ENCODE measurements at places on chromosomes 6 and 20.

GRCh38 chr20:17872434-17872833 is 96.2 kb downstream of the SNX5 start:
- no peak for DNase-seq

DNA sequence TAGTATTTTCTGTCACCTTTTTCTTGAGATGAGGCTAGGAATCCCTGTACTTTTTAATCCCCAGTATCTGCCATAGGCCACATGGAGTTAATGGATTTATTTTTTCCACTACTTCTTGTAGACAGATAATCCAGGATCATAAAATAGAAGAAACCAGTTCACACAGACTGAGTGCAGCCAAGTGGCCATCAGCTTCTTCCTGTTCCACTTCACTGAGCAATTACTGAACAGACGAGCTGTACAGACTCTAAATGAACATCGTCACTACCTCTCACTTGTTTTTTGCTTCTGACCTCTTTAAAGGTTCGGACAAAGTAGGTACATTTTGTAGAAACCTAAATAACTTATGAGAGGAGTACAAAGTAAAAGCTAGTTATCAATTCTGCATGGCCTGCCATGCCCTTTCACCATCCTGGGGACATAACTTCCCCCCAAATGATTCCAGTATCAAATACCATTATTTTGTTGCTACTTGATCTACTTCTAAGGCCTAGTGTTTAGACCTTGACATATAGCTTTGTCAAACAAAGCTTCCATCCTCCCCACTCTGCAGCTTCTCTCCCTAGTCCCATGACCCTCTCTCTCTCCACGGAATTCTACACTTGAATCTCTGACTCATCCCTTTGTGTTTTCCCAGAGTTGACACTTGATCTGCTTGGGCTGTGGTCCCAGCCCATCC is 34.4 kb upstream of the ARHGAP18 start:
- no peak for DNase-seq

- no peak for DNase-seq
Observed at GRCh38 chr20:1952737-1953530, 40.9 kb downstream of the PDYN start.

GRCh38 chr20:46546298-46546697 is 4.2 kb downstream of the OCSTAMP start:
- no peak for DNase-seq

- DNase-seq, result no peak
Observed at GRCh38 chr6:11217360-11218101, 14.9 kb downstream of the NEDD9 start.

DNA sequence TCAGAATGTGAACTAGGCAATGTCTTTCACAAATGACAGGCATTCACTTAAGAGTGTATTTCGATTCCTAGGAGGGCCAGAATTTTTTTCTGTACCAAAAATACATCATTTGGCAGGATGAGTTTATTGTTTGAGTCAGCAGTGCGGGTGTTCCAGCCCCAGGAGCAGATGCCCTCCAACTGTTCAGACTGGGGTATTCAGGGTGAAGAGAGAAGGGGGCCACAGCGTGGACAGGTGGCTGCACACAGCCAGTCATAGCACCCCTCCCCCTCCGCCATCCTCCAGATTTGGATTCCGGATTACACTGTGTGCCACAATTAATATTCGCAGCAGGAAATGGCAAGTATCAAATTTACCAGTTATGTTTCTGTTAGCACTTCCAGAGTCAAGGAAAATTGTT is 38.6 kb downstream of the RIPOR2 start:
- DNase-seq, result no peak

- DNase-seq, result no peak
Observed at GRCh38 chr20:58746620-58747019, 54.0 kb downstream of the NPEPL1 start.

DNA sequence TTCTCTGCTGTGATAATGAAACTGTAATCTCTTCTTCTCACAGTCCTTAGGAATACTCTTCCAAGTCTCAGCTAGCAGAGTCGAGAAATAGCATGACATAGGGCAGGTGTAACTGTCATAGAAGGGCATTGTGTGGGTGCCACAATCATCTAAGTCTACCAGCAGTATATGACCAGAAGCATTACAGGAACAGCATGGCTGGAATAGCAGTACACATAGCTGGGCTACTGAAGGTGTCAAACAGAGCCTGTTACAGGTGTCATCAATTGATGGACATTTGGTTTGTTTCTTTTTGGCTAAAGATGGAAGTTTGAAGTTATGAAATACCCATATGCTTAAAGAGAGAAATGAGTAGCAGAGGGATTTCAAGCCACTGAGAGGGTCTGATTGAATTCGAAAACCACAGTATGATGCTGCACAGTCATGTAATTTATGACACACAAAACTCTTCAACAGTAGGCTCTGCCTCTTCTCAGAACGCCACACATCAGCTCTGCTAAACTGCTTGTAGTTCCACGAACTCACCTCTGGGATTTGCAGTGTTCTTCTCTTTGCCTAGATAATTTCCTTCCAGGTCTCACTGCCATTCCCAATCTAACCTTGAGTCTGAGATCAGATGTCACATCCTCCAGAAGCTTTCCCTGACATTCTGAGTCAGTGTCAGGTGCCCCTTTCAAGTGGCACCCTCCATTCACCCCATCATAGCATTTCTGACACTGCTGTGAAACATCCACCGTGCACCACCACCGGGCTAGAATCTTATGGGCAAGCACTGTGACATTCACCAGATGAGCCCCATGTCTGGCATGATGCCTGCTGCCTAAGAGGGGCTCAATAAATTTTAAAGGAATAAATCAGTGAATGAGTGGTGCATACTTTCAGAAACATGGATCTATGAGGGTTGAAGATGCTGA is 151.0 kb downstream of the ADAT2 start:
- DNase-seq, result no peak

- no peak for DNase-seq
Observed at GRCh38 chr6:139882977-139883728, 508.7 kb upstream of the CITED2 start.

- no peak for DNase-seq
Observed at GRCh38 chr20:17825252-17825959, 125.6 kb downstream of the BANF2 start.

DNA sequence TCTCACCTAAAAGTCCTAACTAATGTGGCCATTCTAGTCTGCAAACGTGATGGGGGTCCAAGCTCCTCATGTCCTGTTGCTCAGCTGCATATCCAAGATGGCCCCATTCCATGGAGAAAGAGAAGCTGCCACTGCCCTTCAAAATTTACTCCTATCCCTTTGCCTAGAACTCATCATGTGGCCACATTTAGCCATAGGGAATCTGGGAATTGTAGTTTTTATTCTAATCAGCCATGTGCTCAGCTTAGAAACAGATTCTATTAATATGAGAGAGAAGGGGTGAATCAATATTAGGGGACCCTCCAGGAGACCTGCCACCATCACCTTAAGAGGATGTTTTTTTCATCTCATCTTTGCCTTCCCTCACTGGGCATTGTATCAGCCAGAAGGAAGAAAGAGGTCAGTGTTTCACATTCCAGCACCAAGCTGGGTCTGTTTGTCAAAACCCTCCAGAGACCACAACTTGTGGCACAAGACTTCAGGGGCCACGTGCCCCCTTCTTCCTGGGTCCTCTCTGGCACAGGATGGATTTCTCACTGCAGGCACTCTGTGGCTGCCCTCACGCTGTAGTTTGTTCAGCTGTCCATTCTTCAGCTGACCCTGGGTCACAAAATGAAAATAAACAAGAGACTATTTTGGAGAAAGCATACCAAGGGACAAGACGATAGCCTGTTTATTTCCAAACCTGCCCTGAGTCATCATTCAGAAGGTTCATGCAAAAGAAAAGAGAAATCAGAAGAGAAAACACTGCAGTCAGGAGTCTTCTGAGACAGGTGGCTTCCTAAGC is 172.0 kb downstream of the EYA2 start:
- DNase-seq, result no peak

DNA sequence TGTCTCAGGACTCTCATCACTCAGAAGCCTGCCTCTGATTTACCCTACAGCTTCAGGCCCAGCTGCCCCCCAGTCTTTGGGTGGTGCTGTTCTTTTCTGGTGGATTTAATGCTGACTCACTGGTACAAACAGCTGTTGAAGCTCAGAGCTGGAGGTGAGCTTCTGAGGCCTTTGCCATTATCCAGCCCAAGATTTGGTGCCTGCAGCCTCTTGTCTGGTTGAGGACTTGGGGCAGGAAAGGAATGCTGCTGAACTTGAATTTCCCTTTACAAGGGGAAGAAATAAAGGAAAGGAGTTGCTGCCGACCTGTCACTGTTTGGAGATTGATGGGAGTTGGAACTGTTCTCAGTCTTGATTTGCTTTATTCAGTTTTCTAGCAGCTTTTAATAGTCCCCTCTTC is 19.8 kb downstream of the ABCF1 start:
- DNase-seq, result no peak

DNA sequence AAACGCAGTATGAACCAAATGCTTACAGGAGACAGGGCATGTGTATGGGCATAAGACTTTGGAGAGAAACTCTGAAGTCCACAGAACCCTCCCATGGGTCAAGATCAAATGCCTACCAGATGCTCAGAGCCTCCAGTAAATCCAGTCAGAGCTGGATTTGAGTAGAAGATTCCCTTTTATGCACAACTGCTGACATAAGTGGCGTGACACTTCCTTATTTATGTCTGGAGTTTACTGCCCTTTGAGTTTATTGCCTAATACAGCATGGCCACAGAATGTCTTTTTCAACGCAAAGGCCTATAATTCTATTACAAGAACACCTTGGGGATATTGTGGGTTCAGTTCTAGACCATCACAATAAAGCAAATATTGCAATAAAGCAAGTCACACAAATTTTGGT is 220.0 kb upstream of the FOXQ1 start:
- DNase-seq, result no peak

- peak; percentile 32 for DNase-seq
Observed at GRCh38 chr6:30769088-30769852, 24.9 kb upstream of the IER3 start.

DNA sequence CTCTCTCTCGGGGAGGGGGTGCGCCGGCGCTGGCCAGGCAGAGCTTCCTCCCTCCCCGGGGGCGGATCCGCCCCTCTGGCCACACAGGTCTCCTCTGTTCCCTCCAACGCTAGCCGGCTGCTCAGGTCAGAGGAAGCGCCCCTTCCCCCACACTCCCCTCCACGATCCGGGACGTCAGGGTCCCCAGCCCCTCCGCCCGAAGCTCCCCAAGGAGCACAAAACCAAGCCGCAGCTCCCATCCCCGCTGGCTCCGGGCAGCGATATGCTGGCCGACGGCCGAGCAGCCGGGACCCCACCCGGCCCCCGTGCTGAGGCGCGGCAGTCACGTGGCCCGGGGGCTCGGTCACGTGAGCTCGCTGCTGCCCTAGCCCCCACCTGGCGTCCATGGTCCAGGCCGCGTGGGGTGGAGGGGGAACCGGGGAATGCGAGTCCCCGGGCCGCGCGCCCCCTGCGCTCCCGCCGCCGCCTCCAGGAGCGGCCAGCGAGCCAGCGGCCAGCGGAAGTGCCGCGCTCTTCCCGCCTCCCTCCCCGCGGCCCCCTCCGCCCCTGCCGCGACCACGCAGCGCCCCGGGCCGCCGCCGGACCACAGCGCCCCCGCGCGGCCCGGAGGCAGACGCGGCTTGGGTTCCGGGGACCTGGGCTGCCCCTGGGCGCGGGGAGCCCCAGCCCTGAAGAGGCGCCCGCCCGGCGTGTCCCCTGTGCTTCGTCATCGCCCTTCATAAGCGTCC is at the start of gene SLC35B2:
TSS of gene SLC35B2 (minus strand) at position 504 of the 728 bp plus-strand sequence. CDS start at position 386, 118 bp downstream.
- peak; percentile 87 for DNase-seq

- DNase-seq, result peak; percentile 37
Observed at GRCh38 chr20:5621305-5621704, 128.9 kb upstream of the SHLD1 start.

DNA sequence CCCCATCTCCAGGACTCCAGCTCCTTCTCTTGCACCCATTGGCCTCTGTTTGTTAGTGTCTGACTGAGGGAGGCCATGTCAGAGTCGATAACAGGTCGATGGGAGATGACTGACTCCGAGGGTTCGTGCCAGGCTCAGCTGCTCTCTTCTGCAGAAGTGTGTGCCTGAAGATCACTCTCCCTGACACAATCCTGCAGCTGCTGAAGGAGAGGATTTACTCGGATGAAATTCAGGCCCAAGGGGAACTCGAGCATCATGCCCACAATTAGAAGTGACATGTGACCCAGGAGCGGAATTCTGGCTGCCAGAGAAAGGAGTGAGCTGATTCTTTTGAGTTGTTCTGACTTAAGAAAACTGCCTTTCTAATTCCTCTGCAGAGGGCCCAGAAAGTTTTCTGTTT is 318.2 kb downstream of the MAFB start:
- DNase-seq, result no peak

DNA sequence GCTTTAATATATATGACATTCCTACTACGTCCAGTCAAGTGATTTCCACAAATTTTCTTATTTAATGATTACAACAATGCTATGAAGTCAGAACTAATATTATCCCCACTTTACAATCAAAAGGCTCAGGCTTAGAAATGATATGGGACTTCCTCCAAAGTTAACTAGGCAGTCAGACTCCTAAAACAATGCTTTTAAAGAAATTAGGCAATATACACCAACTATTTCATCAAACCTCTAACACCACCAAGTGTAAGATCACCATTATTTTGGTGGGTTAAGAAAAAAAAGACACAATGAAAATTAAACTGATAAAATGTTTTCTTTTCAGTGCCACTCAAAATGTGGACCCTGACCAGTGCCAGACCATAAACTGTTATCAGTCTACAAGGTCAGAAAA is 256.1 kb upstream of the RUNX2 start:
- DNase-seq, result no peak

- no peak for DNase-seq
Observed at GRCh38 chr6:139603581-139603980, 229.1 kb upstream of the CITED2 start.

DNA sequence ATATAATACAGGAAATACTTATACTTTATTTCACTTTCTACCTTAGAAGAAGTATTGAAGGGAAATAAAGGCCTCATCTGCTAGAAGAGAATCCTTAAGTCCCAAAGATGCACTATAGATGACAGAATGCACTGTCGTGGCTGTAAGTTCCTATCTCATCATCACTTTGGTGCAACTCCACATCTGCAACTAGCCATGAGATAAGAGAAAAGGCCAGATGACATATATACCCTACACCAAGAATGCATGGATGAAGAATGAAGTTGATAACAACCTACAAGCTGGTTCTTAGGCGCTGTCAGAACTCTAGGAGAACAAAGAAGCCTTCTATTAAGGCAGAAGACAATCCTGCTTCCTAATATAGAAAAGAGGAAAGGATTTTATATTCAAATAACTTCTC is 11.6 kb upstream of the PLN start:
- DNase-seq, result no peak

DNA sequence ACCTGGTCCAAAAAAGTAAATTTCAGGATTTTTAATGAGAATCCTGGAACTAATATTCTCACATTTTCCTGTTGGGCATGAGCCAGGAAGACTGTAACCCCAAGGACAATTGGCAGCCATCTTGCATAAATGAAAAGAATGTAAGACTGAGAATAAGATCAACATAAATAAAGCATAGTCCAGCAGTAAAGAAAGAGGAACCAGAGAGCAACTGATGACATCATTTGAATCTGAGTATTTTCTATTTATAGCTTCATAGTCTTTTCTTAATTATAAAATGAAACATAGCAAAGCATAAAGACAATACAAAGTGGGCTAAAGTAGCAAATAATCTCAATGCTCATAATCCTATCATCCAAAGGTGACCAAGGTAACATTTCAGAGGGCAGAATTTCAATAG is 26.6 kb upstream of the FBXL4 start:
- no peak for DNase-seq
